Upper lobe of left lung (tissue), 6 donors: ENCODE measurements at places on chromosomes 5 and 9. TPM values are rescaled to one million over a fixed set of nuclear protein-coding genes. Genes with fewer than 3 reads are reported as not detected.

DNA sequence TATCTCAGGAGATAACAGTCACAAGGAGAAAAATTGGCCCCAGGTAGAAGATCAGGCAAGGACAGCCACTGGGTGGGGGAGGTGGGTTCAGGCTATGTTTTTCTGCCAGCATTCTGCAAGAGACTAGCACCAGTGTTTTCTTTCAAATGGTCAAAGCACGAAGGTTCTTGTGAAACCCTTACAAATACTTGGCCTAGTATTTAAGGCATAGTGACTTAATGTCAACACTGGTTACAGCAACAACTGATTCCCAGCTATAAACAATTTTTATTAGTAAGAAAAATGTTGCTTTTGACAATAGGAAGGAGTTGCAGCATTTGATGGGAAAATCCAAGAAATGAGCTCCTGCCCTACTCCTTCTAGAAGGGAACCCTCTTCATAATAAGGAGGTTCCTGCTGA lies 349.6 kb downstream of the SLIT3 start:
- H3K27me3 ChIP-seq, result no peaks in the 10 kb centered on the region
- no peak overlapping the region for H3K27ac ChIP-seq
- no peak for DNase-seq
- H3K4me1 ChIP-seq, result no peaks in the 10 kb centered on the region

- no peak overlapping the region for H3K27ac ChIP-seq
- no peak for DNase-seq
- no peaks in the 10 kb centered on the region for H3K4me1 ChIP-seq
- no peak overlapping the region for H3K4me3 ChIP-seq
Measured at GRCh38 chr9:3080951-3081350, 237.1 kb upstream of the PUM3 start.

Gene LECT2
- not detected for total RNA-seq

Gene RFK
- total RNA-seq, result 18.7 TPM

GRCh38 chr5:114360357-114360756 lies 1.5 kb upstream of the KCNN2 start:
- DNase-seq, result no peak
- H3K27me3 ChIP-seq, result no peaks in the 10 kb centered on the region
- H3K27ac ChIP-seq, result no peak overlapping the region
- H3K4me3 ChIP-seq, result no peak overlapping the region

DNA sequence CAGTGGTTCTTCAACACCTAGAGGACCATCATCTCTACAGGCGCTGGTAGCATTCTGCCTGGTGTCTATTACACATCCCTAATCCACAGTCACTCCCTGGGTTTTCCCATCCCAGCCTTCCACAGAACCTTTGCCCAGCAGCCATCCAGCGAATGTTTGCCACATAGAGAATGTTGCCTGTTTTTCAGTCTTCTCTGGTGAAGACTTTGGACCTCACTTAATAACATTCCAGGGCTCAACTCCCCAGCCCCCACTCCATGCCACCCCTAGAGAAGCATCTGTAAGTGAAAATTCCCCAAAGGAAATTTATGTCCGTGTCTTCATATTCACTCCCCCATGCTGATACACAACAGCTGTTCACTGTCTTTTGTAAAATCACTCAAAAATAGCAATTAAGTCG lies 249.6 kb downstream of the AOPEP start:
- DNase-seq, result no peak
- no peak overlapping the region for H3K4me3 ChIP-seq
- H3K27ac ChIP-seq, result no peak overlapping the region
- H3K27me3 ChIP-seq, result no peaks in the 10 kb centered on the region

DNA sequence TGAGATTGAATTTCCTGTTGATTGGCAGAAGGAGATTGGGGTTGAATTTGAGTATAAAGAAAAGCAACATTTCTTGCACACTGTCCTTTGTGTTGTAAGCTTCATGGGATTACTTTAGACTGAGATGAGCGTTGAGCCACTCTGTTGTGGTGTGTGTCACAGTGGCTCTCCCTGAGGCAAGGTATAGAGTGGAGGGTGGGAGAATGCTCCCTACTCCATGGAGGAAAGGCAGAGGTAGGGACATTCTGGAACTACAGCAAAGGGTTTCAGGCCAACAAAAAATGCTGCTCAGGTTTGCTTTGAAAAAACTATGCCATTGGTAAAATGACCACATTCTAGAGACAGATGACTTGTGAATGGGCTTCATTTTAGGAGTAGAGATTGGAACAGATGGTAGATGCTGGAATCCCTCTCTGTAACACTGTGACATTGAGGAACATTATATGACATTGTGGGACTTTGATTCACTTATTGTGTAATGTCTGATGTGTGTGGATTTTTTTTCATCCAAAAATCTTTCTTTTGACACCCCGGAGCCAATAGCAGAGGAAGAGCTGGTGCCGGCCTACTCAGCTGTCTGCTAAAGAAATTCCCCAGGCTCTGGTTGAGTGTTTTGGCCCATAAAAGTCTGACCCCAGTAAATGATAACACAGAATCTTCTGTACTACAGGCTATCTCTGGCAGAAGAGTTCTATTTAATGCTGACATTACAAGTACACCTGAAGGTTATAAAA lies 6.2 kb upstream of the CEP120 start:
- DNase-seq, result no peak
- H3K4me3 ChIP-seq, result no peak overlapping the region

Gene GABBR2
- total RNA-seq, result not detected
